ENCODE measurements at places on chromosomes 2 and 18. TPM values are rescaled to one million over a fixed set of nuclear protein-coding genes. Genes with fewer than 3 reads are reported as not detected.

LNPK gene
- 42.9 TPM for total RNA-seq

GALR1 gene
- total RNA-seq = not detected

MGAT4A gene
- total RNA-seq = 48.7 TPM

KCNS3 gene
- not detected for total RNA-seq

DUSP2 gene
- total RNA-seq = 297 TPM

DTNA gene
- not detected for total RNA-seq

ABCB11 gene
- not detected for total RNA-seq

NT5DC4 gene
- total RNA-seq = not detected

SOWAHC gene
- total RNA-seq = 0.06 TPM

GMPPA gene
- 40.5 TPM for total RNA-seq

CMPK2 gene
- total RNA-seq = 0.61 TPM

SH3BP4 gene
- total RNA-seq = not detected

CHRND gene
- total RNA-seq = not detected

IL36RN gene
- total RNA-seq = not detected

COBLL1 gene
- not detected for total RNA-seq
